Right lobe of liver (tissue), 6 donors: ENCODE measurements at places on chromosomes 6 and 20. TPM values are rescaled to one million over a fixed set of nuclear protein-coding genes. Genes with fewer than 3 reads are reported as not detected.

TREM1 gene
- not detected for total RNA-seq

TAAR8 gene
- total RNA-seq, result not detected

LRRN4 gene
- total RNA-seq, result not detected

APOM gene
- total RNA-seq, result 110 TPM

OR2B2 gene
- total RNA-seq, result not detected

SRMS gene
- not detected for total RNA-seq

GRCh38 chr20:45426320-45427016 is 10.5 kb downstream of the PIGT start:
- H3K4me3 ChIP-seq, result no peak overlapping the region
- peaks cover 20% of the 10 kb centered on the region for H3K36me3 ChIP-seq
- H3K4me1 ChIP-seq, result no peaks in the 10 kb centered on the region
- H3K27ac ChIP-seq, result no peak overlapping the region
- no peak for DNase-seq
- H3K27me3 ChIP-seq, result no peaks in the 10 kb centered on the region

DNA sequence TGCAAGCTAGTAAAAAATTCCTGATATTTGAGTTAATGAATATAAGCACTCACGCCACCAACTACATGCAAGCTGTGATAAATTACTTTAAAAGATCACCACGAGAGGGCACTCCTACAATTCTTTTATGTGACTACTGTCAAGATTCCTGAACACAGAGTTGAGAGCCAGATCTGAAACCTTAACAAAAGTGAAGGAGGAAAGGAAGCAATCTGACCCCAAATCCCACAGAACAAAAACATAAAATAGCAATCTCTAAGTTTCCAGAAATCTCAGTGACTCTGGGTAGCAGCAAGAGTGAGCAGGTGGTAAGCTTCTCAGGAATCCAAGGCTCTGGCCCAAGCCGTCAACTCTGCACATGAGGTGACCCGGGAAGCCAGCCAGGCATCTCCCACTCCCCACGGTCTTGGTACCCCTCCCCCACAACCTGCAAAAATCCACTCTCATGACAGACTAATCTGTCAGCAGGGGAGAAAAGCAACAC is 55.1 kb downstream of the STAU1 start:
- no peak overlapping the region for H3K27ac ChIP-seq
- no peak overlapping the region for H3K4me3 ChIP-seq
- H3K36me3 ChIP-seq, result peaks cover 38% of the 10 kb centered on the region
- no peaks in the 10 kb centered on the region for H3K27me3 ChIP-seq

- H3K27ac ChIP-seq, result no peak overlapping the region
- H3K36me3 ChIP-seq, result no peaks in the 10 kb centered on the region
- DNase-seq, result no peak
- no peak overlapping the region for H3K4me3 ChIP-seq
- H3K4me1 ChIP-seq, result no peaks in the 10 kb centered on the region
These were observed 53.1 kb downstream of the CPNE5 start for GRCh38 chr6:36786055-36786675.

DNA sequence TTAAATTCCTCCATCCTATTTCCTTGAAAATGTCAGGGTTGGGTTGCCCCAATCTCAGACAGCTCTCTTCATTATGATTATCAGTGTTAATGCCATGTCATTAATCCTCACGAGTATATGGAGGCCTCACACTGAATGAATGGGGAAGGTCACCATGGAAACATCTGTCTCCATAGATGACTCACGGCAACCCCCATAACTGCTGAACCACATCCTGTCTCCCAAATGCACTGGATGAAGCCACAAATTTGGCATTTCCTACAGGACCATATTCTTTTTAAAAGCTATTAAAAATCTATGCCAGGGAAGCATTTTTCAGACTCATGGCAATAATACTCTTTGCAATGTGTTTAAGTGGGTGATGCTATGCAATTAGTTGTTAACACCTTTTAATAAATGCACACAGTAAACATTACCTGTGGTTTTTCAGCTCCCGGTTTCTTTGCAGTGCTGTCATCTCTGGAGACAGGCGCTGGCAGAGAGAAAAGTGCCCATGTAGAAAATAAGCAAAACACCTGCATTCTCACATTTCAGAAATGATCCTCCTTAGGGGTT is 80.1 kb upstream of the PTPRK start:
- H3K27me3 ChIP-seq, result no peaks in the 10 kb centered on the region
- no peak overlapping the region for H3K4me3 ChIP-seq
- no peaks in the 10 kb centered on the region for H3K4me1 ChIP-seq
- DNase-seq, result no peak
- no peak overlapping the region for H3K27ac ChIP-seq
- H3K36me3 ChIP-seq, result no peaks in the 10 kb centered on the region

- DNase-seq, result no peak
- no peak overlapping the region for H3K4me3 ChIP-seq
- no peaks in the 10 kb centered on the region for H3K27me3 ChIP-seq
- H3K36me3 ChIP-seq, result no peaks in the 10 kb centered on the region
- H3K4me1 ChIP-seq, result peaks cover 54% of the 10 kb centered on the region
- H3K27ac ChIP-seq, result peak overlapping the region; percentile 9
These were observed 13.8 kb upstream of the SIRT5 start for GRCh38 chr6:13560651-13561044.

DNA sequence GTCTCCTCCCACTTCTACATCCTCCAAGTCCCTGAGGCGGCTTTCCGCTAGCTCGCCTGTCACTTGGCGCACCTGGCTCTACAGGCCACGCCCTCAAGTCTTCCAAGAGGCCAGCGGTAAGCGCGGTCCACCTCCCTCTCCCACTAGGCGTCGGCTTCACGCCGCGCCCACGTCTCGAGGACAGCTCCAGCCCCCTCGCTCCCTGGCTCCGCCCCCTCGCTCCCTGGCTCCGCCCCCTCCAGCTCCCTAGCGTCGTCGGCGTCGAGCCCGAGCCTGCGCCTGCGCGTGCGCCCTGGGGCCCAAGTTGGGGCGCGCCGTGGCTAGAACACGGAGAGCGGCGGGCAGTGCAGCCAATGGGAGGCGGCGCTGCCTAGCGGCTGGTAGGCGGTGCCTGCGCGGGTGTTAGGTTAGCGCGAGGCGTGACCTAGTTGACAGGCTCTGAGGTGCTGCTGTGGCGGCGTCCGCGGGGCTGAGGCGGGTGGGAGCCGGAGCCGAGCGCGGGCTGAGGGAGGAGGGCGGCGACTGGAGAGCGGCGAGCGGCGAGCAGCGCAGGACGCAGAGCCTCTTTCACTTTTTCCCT is at the start of gene MACROD2:
TSS of gene MACROD2 (plus strand) at position 431 of the 580 bp plus-strand sequence.
- H3K36me3 ChIP-seq, result no peaks in the 10 kb centered on the region
- no peaks in the 10 kb centered on the region for H3K27me3 ChIP-seq
- H3K4me3 ChIP-seq, result peak within 1 kb of the TSS; percentile 79
- H3K27ac ChIP-seq, result peak within 1 kb of the TSS; percentile 66
- no peaks in the 10 kb centered on the region for H3K4me1 ChIP-seq

DNA sequence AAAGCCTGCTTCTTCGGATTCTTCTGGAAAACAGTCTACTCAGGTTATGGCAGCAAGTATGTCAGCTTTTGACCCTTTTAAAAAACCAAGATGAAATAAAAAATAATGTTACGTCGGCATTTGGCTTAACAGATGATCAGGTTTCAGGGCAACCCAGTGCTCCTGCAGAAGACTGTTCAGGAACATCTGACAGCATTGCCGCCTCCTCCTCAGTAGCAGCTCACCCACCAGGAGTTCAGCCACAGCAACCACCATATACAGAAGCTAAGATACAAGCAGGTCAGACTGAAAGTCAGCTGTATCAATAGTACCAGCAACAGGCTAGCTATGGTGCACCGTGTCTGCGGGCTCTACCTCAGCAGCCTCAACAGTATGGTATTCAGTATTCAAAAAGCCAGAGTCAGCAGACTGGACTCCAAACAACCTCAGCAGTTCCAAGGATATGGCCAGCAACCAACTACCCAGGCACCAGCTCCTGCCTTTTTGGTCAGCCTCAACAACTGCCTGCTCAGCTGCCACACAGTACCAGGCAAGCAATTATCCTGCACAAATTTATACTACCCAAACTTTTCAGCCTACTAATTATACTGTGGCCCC is 51.9 kb downstream of the BTBD9 start:
- no peak overlapping the region for H3K27ac ChIP-seq
- H3K4me1 ChIP-seq, result no peaks in the 10 kb centered on the region
- no peaks in the 10 kb centered on the region for H3K27me3 ChIP-seq
- peaks cover 4% of the 10 kb centered on the region for H3K36me3 ChIP-seq

- H3K4me3 ChIP-seq, result no peak overlapping the region
- no peaks in the 10 kb centered on the region for H3K4me1 ChIP-seq
These were observed 891.3 kb downstream of the EYS start for GRCh38 chr6:64815718-64816117.

- no peaks in the 10 kb centered on the region for H3K4me1 ChIP-seq
- DNase-seq, result no peak
- H3K27me3 ChIP-seq, result no peaks in the 10 kb centered on the region
- no peaks in the 10 kb centered on the region for H3K36me3 ChIP-seq
- H3K27ac ChIP-seq, result no peak overlapping the region
These were observed 57.6 kb downstream of the SLC22A2 start for GRCh38 chr6:160201061-160201460.

GRCh38 chr6:55895972-55896730 is 20.8 kb upstream of the BMP5 start:
- H3K27me3 ChIP-seq, result no peaks in the 10 kb centered on the region
- H3K36me3 ChIP-seq, result no peaks in the 10 kb centered on the region
- H3K4me1 ChIP-seq, result no peaks in the 10 kb centered on the region
- no peak overlapping the region for H3K27ac ChIP-seq
- H3K4me3 ChIP-seq, result no peak overlapping the region

- H3K27ac ChIP-seq, result no peak overlapping the region
- H3K4me3 ChIP-seq, result no peak overlapping the region
- no peak for DNase-seq
- H3K27me3 ChIP-seq, result no peaks in the 10 kb centered on the region
- H3K36me3 ChIP-seq, result no peaks in the 10 kb centered on the region
These were observed 63.2 kb upstream of the DUSP22 start for GRCh38 chr6:228881-229651.

DNA sequence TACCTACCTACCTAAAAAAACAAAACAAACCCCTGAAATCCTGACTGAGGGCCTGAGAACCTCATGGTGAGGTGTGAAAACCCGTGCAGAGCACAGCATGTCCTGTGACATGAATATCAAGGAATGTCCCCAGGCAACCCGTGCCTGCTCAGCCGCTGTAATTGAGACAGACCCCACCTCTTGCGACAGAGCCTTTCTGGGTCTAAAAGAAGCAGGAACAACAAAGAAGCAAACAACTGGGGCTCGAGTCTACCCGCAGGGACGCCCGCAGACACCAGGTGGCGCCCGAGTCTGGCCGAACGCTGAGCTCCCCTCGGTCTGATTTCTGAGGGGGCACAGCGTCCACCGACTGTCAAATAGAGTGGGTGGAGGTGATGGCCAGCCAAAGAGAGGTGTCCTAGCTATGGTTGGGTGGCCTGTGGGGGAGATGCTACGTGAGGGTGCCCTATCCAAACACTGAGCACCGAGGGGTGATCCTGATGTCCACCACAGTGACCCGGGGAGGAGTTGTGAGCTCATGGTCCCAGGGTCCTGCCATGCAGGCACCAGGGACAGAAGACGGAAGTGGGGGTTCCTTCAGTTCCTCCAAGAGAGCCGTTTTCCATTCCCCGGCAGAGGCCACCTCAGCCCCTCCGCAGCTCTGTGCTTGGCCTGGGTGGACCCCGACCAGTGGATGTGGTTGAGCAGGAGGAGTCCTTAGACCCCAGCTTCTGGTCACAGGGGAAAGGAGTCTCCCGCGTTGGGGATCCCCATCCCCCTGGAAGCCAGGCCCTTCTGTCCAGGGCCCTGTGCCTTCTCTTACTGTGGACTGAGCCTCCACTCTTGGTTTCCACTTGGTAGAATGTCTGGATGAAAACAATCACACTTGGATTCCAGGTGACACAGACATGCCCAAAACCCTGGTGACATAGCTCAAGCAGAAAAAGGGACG is 268.2 kb downstream of the CDC5L start:
- peak; percentile 68 for DNase-seq
- H3K4me3 ChIP-seq, result no peak overlapping the region
- no peak overlapping the region for H3K27ac ChIP-seq
- H3K4me1 ChIP-seq, result no peaks in the 10 kb centered on the region
- H3K36me3 ChIP-seq, result no peaks in the 10 kb centered on the region

- no peak overlapping the region for H3K27ac ChIP-seq
- H3K4me1 ChIP-seq, result no peaks in the 10 kb centered on the region
- H3K4me3 ChIP-seq, result no peak overlapping the region
- no peaks in the 10 kb centered on the region for H3K36me3 ChIP-seq
These were observed 12.2 kb upstream of the SHLD1 start for GRCh38 chr20:5737966-5738365.

DNA sequence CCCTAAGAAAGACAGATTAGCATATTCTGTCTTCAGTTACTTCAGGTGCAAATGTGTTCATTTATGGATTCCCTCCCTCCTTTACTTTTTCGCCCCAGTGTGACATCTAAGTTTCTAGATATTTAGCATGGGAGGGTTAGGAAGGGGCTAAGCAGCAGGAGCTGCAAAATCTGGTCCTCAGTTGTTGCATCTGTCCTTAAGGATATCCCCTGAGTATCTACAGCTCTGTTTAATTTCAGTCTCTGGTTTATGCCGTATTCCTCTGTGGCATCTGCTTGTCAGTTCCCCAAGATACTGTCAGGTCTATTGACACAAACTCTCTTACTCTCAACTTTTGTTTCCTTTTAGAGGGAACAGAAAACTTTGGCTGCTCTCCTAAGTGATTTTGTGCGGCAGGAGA is 754.6 kb upstream of the MAP3K7 start:
- no peak overlapping the region for H3K4me3 ChIP-seq
- H3K27me3 ChIP-seq, result no peaks in the 10 kb centered on the region
- no peak overlapping the region for H3K27ac ChIP-seq
- H3K4me1 ChIP-seq, result no peaks in the 10 kb centered on the region

GRCh38 chr6:5854899-5855298 is 151.8 kb downstream of the NRN1 start:
- H3K4me3 ChIP-seq, result no peak overlapping the region
- DNase-seq, result no peak
- no peak overlapping the region for H3K27ac ChIP-seq
- no peaks in the 10 kb centered on the region for H3K4me1 ChIP-seq
- no peaks in the 10 kb centered on the region for H3K27me3 ChIP-seq

GRCh38 chr6:43744931-43745727 is 24.9 kb upstream of the VEGFA start:
- DNase-seq, result peak; percentile 24
- no peak overlapping the region for H3K27ac ChIP-seq
- no peak overlapping the region for H3K4me3 ChIP-seq
- H3K27me3 ChIP-seq, result no peaks in the 10 kb centered on the region
- H3K4me1 ChIP-seq, result no peaks in the 10 kb centered on the region
- no peaks in the 10 kb centered on the region for H3K36me3 ChIP-seq

- H3K4me3 ChIP-seq, result no peak overlapping the region
- no peak for DNase-seq
- peaks cover 13% of the 10 kb centered on the region for H3K36me3 ChIP-seq
These were observed 2.7 kb upstream of the ZNFX1 start for GRCh38 chr20:49280463-49281058.

DNA sequence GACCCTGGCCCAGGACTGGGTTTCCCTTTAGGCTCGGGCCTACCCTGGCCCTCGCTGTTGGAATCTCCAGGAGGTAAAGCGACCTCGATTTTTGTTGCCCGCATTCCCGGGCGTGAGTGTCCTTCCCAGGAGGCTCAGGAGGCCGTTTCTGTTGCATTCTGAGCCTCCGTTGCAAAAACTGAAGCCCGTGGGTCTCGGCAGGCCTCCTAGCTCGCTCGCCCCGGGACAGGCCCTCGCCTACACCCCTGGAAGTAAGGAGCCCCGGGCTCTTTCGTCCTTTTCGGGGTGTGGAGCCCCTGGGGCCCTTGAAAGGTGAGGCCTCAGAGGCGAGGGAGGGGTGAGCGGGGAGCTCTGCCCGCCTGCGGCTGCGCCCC is 2.3 kb downstream of the NR2E1 start:
- peak overlapping the region; percentile 3 for H3K4me3 ChIP-seq
- H3K4me1 ChIP-seq, result no peaks in the 10 kb centered on the region
- H3K36me3 ChIP-seq, result no peaks in the 10 kb centered on the region
- DNase-seq, result no peak
- H3K27me3 ChIP-seq, result peaks cover 44% of the 10 kb centered on the region
- no peak overlapping the region for H3K27ac ChIP-seq
